ENCODE measurements at places on chromosomes 5 and 9.

DNA sequence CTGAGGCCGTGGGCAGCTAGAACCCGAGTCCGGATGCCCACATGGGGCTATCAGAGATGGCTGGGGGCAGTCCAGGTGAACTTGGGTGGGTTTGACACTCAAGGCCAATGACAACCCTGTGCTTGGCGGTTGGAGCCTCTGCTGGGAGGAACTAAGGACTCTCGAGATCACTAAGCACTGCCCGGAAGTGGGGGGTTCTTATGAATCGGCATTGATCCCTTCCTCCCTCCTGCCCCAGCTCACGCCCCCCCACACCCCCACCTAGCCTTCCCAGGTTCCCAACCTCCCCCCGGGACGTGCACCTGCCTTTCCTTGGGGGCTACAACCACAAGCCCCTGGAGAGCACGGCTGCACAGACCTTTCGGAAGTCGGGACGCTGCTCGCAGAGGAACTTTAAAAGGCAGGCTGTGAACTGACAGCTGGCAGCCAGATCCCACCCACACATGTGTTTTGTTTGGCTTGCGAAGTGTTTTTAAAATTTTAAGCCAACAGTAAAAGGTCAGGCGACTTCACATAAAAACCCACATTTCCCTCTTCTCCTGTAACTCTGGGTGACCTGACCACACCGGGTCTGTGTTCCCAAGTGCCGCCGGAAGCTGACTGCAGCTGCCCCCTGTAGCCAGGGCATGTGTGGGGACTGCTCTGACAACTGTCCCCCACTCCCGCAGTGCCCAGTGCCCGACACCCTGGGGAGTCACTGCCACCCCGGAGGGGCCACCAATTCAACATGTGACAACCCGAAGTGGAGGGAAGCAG is 5.1 kb upstream of the RALGDS start:
- DNase-seq = no peak

DNA sequence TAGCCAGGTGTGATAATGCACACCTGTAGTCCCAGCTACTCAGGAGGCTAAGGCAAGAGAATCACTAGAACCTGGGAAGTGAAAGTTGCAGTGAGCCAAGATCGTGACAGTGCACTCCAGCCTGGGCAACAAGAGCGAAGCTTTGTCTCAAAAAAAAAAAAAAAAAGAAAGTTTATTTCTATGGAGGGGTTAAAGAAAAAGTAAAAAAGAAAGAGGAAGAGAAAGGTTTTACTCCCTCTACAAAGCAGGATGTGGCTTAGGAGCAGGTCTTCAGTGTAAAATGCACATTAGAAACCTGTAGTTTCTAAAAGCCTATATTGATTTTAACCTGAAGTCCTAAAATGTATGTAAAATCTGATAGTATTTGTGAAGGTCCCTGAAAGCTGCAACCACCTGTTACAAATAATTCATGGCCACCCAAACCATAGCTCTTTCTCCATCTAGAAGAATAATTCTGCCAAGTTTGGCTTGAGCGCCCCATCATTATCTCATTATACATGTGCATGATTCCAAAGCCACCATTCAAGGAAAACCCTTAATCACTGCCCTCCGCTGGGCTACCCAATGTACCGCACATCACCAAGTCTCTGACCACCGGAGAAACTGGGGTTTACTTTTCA is 3.4 kb downstream of the FNBP1 start:
- DNase-seq = no peak

- DNase-seq = no peak
Measured at GRCh38 chr9:124038239-124038638, 26.7 kb downstream of the LHX2 start.

DNA sequence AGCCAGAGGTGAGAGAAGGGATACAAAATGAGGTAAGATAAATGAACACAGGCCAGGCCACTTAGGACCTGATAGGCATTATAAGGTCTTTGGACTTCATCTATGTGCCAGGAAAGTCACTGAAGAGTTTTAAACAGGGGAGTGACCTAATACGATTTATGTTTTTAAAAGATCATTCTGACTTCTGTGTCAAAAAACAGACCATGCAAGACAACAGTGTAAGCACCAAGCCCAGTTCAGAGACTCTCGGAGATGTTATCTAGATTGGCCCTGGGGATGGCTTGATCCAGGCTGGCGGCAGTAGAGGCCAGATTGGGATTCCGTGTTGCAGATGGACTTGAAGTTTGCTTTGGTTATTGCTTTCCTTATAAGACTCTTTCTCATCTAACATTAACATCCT is 43.0 kb upstream of the DPYSL3 start:
- DNase-seq = no peak

DNA sequence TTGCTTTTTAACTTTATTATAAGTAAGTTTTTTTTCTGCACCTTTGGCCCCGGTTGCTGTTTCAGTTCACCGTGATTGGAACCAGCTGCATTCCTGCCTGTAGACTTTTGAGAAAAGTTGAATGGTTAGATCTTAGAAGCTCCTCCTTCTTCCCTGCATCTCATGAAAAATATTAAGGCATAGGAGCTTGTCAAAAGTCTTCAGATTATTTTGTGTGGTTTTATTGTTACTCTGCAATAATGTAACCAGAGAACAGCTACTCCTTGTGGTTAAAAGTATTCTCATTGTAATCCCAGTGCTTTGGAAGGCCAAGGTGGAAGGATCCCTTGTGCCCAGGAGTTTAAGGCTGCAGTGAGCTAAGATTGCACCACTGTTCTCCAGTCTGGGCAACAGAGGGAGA is 3.3 kb upstream of the SLC2A8 start:
- DNase-seq = no peak

DNA sequence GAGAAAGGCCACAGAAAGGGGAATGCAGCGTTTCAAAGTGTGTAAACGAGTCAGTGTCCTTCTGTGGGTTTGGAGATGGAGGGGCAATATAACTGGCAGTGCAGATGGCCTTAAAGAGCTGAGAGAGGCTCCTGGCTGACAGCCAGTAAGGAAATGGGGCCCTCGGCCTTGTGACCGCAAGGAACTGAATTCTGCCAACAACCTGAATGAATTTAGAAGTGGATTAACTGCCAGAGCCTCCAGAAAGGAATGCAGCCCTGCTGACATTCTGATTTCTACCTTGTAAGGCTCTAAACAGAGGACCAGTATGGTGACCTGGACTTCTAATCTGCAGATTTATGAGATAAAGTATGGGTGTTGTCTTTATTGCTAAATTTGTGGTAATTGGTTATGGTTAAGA is 17.5 kb upstream of the NREP start:
- DNase-seq = no peak

DNA sequence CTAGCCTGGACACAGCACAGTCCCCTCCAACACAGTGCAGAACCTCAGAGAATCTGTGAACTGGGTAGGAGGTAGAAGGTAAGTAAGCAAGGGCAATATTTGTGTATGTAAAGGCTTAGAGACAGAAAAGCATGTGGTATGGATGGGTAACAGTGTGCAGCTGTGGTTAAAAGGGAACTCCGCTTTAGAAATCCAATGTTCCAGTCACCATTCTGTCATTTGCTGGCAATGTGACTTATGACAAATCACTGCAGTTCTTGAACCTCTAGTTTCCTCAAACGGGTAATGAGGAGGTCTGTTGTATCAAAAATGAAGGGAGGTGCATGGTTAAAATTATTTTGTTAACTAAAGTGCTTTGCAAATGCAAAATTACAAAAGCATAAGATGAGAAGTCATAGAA is 125.5 kb upstream of the IFNE start:
- no peak for DNase-seq

- no peak for DNase-seq
Measured at GRCh38 chr9:83960991-83961390, 19.0 kb downstream of the HNRNPK start.

DNA sequence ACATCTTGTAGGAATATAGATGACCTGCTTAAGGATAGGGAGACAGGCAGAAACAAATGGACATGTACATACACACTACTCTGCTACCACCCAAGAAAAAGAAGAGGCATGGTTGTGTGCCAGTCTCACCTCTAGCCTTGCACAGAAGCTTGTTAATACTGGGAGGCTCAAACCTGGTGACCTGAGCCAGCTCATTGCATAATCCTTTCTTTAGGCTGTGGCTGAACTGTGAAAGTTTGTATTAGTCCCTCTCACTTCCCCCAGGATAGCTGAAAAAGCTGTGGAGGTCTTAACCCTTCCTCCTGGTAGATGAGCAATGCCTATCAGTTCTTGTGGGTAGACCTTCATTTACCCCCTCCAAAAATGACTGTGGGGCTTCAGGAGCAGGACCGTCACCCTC is 28.7 kb downstream of the TPD52L3 start:
- DNase-seq = no peak

GRCh38 chr5:177222269-177222668 is 81.2 kb downstream of the RAB24 start:
- no peak for DNase-seq

- DNase-seq = no peak
Measured at GRCh38 chr5:34775886-34776285, 63.1 kb upstream of the TTC23L start.

GRCh38 chr5:143729334-143729946 is 82.5 kb upstream of the HMHB1 start:
- no peak for DNase-seq

DNA sequence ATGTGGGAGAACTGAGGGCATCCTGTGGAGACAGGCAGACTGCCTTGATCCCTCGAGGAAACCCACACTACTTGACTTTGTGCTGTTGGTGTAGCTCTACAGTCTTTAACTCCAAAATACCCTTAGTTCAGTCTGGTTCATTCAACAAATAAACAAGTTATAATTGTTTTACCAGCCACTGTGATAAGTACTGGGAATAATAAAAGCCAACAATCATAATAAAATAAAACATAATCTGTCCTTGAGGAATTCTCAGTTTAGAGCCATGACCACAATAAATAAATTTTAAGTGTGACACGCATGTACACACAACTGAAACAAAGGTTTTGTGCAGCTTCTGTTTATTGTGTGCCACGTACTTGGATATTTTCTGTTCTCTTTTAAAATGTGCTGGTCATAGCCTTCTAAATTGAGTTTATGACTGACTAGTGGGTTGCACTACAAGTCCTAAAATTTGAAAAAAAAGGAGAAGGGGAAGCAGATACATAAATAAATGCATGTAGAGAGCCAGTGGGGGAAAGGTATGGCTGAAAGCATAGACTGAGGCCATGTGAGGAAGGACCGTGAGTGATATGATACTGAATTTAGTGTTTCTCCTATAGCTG is 6.2 kb upstream of the SCAMP1 start:
- DNase-seq = no peak

DNA sequence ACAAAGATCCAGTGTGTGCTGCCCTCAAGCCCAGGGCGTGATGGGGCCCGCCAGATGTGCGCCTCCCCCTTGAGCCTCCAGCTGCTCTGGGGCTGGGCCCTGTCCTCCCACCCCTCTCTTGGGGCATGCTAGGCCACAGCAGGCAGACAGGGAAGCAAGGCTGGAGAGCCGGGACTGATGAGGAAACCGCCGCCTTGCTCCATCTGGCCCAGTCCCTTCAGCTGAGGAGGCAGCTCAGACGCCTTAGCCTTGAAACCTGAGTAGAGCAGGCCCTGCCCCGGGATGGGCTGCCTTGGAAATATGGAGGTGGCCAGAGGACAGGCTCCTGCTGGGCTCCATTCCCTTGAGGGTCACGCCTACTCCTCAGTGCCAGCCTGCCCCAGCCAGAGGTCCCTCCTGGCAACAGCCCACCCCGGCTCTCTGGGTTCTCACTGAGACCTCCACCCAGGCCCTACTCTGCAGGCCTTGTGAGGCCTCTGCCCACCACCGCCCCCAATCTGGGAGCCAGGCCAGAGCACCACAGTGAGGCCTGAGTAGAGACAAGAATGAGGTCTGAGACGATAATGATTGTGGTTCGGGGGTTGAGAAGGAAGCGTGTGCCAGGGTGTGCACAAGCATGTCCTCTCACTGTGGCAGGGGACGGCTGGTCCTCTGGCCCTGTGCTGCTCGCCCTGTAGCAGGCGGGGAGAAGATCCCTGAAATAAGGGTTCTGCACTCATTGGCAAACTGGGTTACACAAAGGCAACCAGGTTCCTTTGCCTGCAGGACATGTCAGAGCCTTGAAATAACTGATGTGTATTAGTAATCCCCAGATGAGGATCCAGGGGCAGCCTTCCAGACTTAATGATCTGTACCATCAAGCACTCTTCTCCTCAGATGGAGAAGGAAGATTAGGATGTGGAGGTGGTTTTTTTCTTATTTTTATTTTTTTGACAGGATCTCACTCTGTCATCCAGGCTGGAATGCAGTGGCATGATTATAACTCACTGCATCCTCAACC is 30.9 kb downstream of the CXXC5 start:
- no peak for DNase-seq

- no peak for DNase-seq
Measured at GRCh38 chr9:88458716-88459465, 70.6 kb downstream of the SPIN1 start.

- no peak for DNase-seq
Measured at GRCh38 chr5:142325725-142326479, 1.1 kb upstream of the SPRY4 start.

DNA sequence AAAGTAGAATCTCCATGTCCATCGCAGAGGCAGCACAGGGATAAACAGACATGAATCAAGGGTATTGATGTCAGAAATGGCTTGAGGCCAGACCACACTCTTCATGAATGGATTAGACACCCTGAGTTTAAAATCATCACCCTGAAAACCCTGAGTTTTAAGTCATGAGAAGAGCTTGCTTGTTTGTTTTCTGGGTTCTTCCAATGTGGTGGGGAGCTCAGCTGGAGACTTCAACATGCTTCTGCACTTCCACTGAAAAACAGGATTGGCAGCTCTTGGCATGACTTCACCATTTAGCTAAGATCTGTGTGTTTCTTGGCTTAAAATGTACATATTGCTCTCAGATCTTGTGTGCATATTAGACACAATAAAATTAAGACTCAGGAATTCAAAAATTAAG is 9.8 kb downstream of the GCNT4 start:
- no peak for DNase-seq

DNA sequence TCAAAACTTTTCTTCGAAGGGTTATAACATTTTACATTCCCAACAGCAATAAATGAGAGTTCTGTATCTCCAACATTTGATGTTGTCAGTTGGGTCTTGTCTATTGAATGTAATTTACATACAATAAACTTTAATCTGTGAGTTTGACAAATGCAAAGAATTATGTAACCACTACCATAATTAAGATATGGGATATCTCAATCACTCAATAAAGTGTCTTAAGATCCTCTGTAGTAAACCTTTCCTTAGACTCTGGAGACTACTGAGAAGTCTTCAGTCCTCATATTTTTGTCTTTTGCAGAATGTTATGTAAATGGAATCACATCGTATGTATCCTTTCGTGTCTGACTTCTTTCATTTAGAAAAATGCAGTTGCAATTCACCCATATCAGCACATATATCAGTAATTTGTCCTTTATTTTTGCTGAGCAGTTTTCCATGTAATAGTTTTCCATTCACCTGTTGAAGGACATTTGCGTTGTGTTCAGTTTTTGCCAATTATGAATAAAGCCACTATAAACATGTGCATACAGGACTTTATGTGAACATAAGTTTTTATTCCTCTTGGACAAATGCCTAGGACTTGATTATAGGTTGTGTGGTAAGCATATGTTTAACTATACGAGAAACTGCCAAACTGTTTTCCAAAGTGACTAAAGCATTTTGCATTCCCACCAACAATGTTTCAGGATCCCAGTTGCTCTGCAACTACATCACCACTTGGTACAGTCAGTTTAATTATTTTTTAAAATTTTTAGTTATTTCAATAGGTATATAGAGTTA is 784.6 kb upstream of the ZNF608 start:
- no peak for DNase-seq

Measured in stimulated activated CD4-positive, alpha-beta T cell treated with anti-CD3 and anti-CD28 coated beads, Interleukin-12 subunit alpha, Interleukin-12 subunit beta, amount 100 ng/mL, for 24 hours (primary cell).